ENCODE measurements at places on chromosomes 4 and X. TPM values are rescaled to one million over a fixed set of nuclear protein-coding genes. Genes with fewer than 3 reads are reported as not detected.

The LINC00632 gene
- polyA plus RNA-seq = 13.8 TPM

The HDX gene
- 2.1 TPM for polyA plus RNA-seq

The PACRGL gene
- polyA plus RNA-seq = 41.9 TPM

The SSX1 gene
- not detected for polyA plus RNA-seq

The SULT1B1 gene
- polyA plus RNA-seq = not detected
